Upper lobe of right lung (tissue), 1 donor: ENCODE measurements at places on chromosomes 4 and X.

DNA sequence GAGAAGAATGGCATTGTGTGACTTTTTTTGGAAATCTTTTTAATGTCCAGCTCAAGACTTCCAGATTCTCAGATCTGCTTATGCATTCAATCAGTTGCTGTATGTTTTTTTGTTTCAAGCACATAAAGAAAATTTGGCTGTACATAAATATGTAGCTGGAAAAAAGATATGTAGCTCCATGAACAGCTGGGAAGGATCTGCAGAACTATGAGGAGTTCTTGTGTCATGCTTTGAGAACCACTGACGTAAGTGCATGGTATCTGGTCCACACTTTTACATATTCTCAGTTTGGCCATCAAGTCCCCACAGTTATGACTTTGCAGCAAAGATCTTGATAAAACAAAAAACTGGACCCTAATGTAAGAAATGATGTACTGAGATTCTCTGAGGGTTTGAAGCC is 165.9 kb downstream of the KIT start:
- DNase-seq = no peak

DNA sequence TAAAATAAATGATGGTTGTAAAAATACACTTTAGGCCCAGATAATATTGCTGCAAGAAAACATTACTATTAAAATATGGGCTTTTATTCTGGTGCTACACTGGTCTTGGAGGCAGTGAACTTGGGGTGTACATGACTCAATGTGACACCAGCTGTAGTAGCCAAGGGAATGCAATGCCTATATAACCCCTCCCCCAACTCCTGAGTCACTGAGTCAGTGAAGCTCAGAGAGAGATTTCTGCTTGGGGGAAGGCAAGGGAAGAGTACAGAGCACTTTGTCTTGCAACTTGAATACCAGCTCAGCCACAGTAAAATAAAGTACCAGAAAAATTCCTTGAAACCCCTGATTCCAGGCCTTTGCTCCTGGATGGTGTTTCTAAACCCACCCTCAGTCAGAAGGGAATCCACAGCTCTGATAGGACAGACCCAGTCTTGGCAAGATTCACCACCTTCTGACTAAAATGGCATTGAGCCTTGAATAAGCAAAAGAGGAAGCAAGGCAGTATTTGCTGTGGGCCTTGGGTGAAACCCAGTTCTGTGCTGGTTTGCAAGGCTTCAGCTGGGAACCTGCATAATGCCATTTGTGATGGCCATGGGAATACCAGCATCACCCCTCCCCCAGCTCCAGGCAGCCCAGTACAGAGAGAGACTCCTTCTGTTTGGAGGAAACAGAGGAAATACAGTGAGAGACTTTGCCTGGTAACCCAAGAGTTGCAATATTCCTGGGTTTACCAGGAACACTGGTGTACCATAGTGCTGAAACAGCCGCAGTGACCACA is 209.9 kb downstream of the IQCM start:
- no peak for DNase-seq

DNA sequence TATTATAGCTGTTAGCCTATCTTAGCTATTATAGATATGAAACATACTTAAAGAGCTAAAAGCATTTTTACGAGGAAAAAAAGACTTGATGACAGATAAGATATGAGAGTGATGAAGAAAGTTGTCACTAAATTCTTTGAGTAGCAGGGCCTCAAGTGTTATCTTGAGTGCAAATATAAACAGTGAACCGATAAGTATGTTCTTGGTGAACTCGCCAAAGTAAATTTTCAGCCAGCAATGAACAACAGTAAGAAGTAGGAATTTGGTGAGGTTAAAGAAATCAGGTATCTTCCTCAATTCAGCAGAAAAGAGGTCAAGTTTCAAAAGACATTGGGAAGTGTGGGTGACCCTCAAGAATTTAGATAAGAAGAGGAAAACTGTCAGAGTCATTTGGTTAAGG is 471.8 kb upstream of the FTHL17 start:
- DNase-seq = no peak

- DNase-seq = no peak
Observed at GRCh38 chr4:89469930-89470375, 162.4 kb upstream of the GPRIN3 start.

GRCh38 chr4:78345237-78345636 is 206.3 kb upstream of the ANXA3 start:
- DNase-seq = no peak

DNA sequence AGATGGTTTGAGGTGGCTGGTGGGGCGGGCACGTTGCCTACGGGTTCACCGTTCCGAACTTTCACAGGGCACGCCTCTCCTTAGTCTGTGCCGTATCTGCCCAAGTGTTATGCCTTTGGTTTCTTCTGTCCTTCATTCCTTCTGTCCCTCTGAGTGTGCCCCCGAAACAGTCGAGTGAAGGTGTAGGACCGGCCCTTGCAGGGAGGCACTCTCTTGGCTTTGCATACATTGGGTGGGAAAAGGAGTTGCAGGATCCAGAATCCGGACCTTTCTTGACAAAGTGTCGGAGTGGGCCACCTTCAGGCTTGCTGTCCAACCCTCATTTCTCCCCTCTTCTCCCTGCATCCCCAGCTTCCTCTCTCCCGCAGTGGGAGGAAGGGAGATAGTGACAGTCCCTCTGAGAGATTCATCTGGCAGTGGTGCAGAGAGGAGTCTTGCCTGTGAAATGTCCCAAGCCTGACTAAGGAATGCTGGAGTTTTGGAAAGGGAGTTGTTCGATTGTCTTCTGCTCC is 569 bp downstream of the ARFIP1 start:
- DNase-seq = no peak

- no peak for DNase-seq
Observed at GRCh38 chrX:43975796-43976195, 2.6 kb upstream of the NDP start.

DNA sequence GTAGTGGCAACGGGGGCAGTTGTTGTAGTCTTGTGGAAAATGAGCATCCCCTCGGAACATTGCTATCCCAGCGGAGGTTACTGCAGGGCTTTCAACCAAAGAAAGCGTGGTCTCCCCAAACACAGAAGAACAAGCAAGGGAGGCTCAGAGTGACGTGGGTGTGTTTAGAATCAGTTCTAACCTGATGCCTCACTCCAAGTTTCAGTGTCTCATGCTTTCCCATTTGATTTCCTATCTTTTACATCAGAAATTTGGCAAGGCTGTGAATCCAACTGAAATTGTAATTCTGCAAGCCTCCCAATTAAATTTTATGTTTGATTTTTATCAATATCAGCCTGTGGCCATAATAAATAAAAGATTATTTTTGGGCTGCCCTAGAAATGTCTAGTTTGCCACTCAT is 156.1 kb upstream of the LNX1 start:
- no peak for DNase-seq
